Large intestine (tissue), 12 donors: ENCODE measurements at places on chromosomes 7 and 10. TPM values are rescaled to one million over a fixed set of nuclear protein-coding genes. Genes with fewer than 3 reads are reported as not detected.

CDHR1 gene
- polyA plus RNA-seq, result 0.42 TPM

GRCh38 chr7:38855386-38855785 lies 53.6 kb downstream of the VPS41 start:
- DNase-seq, result no peak

DNA sequence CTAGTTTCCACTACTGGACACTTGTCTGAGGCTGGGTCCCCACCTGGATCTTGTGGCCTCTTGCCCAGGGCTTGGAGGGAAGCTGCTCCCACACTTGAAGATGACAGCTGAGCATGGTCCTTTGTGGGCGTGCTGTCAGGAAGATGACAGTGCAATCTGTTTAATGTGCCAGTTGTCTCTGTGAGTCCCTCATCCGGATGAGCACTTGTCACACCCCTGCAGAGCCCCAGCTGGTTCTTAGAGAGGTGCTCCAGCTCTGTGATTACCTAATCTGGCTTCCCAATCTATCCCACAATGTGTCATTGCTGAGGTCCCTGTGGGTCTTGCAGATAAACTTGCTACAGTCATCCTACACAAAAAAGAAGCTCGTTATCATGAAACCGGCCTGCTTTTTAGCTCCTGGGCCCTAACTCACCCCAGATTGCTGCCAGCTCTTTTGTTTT lies 34.8 kb upstream of the CCSER2 start:
- no peak for DNase-seq

- DNase-seq, result no peak
These were observed 11.8 kb downstream of the RASGEF1A start for GRCh38 chr10:43254881-43255633.
